Purkinje cell (primary cell): ENCODE measurements at places on chromosomes 12 and 14. TPM values are rescaled to one million over a fixed set of nuclear protein-coding genes. Genes with fewer than 3 reads are reported as not detected.

Gene NPAS3
- 14.6 and 15.9 TPM in 2 replicates for polyA plus RNA-seq

Gene HVCN1
- 0.50 and 1.2 TPM in 2 replicates for polyA plus RNA-seq

Gene CRIP1
- polyA plus RNA-seq: 2.9 TPM in 1 of 2 replicates, not detected in the other

Gene GALNT9
- 0.14 and 7.9 TPM in 2 replicates for polyA plus RNA-seq

Gene LAG3
- polyA plus RNA-seq: not detected in 2 replicates

Gene PYM1
- 19.0 and 28.9 TPM in 2 replicates for polyA plus RNA-seq

Gene SMCO2
- not detected in 2 replicates for polyA plus RNA-seq

Gene HHIPL1
- 0.22 and 1.2 TPM in 2 replicates for polyA plus RNA-seq

Gene NELL2
- 223 and 250 TPM in 2 replicates for polyA plus RNA-seq

Gene TCL1B
- not detected in 2 replicates for polyA plus RNA-seq

Gene RAB35
- 1.5 and 3.3 TPM in 2 replicates for polyA plus RNA-seq

Gene PZP
- polyA plus RNA-seq: 3.2 TPM in 1 of 2 replicates, not detected in the other

Gene RPGRIP1
- 0.74 and 6.9 TPM in 2 replicates for polyA plus RNA-seq

Gene TMEM179
- 8.6 and 19.7 TPM in 2 replicates for polyA plus RNA-seq

Gene PIWIL1
- not detected in 2 replicates for polyA plus RNA-seq

Gene TAS2R19
- polyA plus RNA-seq: 0.81 and 2.3 TPM in 2 replicates

Gene TMTC1
- 43.2 and 49.8 TPM in 2 replicates for polyA plus RNA-seq

Gene TBC1D30
- 3.0 and 4.3 TPM in 2 replicates for polyA plus RNA-seq

Gene OTX2
- not detected in 2 replicates for polyA plus RNA-seq

Gene IL26
- polyA plus RNA-seq: not detected in 2 replicates

Gene KRT6A
- polyA plus RNA-seq: not detected in 2 replicates

Gene ENDOU
- polyA plus RNA-seq: not detected in 2 replicates

Gene GPR162
- 3.8 and 14.6 TPM in 2 replicates for polyA plus RNA-seq

Gene SLCO1B1
- polyA plus RNA-seq: not detected in 2 replicates

Gene AKAP6
- polyA plus RNA-seq: 142 and 178 TPM in 2 replicates

Gene RTL1
- not detected in 2 replicates for polyA plus RNA-seq

Gene SERPINA12
- not detected in 2 replicates for polyA plus RNA-seq

Gene MYL6
- 2,053 and 2,241 TPM in 2 replicates for polyA plus RNA-seq

Gene TEP1
- polyA plus RNA-seq: 0.08 and 1.3 TPM in 2 replicates

Gene RPL10L
- polyA plus RNA-seq: not detected in 2 replicates

Gene KRT6C
- not detected in 2 replicates for polyA plus RNA-seq

Gene PABPN1
- polyA plus RNA-seq: 52.3 and 57.9 TPM in 2 replicates

Gene C12orf42
- 0.34 TPM in 1 of 2 replicates, not detected in the other for polyA plus RNA-seq

Gene FERMT2
- 14.0 and 17.0 TPM in 2 replicates for polyA plus RNA-seq

Gene RABGGTA
- polyA plus RNA-seq: 13.6 and 17.3 TPM in 2 replicates

Gene FOXM1
- polyA plus RNA-seq: not detected in 2 replicates

Gene IL22
- 2.3 TPM in 1 of 2 replicates, not detected in the other for polyA plus RNA-seq
